ENCODE measurements at places on chromosomes 7 and 10.

- DNase-seq = no peak
Measured at GRCh38 chr7:117152213-117153007, 170.4 kb downstream of the WNT2 start.

GRCh38 chr7:112023786-112024185 lies 182.4 kb downstream of the DOCK4 start:
- DNase-seq = no peak

DNA sequence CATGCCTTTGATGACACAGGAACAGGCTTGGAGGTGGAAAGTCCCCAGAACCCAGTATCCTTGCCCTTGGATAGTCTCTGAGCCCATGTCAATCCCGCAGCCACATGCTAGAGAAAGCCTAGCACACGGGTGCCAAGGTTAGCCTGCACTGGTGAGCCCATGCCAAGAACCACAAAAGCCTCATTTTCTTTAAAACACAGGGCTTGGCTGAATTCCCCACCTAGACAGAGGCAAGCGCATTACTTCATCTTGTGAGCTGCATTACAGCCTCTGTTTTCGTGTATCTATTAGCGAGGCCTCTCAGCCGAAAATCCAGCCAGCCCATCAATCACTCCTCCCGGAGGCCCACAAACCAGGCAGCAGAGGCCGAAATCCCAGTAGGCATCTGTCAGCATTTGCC lies 314.9 kb upstream of the AUTS2 start:
- no peak for DNase-seq

DNA sequence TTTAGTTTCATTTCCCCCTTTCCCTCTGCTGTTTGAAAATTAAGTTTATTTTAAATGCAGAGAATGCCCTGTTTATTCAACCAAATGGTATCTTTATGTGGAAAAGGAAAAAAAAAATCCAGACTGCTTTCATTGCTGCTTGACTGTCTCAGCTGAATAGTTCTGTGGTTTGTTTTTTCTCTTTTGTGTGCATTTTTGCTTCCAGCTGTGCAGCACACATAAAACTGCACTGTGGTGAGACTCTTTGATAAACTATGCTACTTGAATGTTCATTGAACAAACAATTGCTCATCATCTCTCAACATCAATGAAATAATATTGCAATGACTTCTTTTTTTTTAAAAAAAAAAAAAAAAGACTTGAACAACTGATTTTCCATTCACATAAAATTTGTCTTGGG lies 78.6 kb upstream of the GLI3 start:
- DNase-seq = no peak

- no peak for DNase-seq
Measured at GRCh38 chr10:82267465-82267864, 392.5 kb downstream of the NRG3 start.

GRCh38 chr10:118485641-118486040 lies 109.8 kb downstream of the PRLHR start:
- DNase-seq = no peak

All from CD4-positive, alpha-beta T cell treated with Interleukin-15 for 4 hours (primary cell).